DND-41 (cell line): ENCODE measurements at places on chromosomes 7 and 10.

- DNase-seq: no peak
Measured at GRCh38 chr7:155874010-155874409, 61.7 kb upstream of the SHH start.

GRCh38 chr10:100970914-100971811 is 1.9 kb downstream of the SEMA4G start:
- DNase-seq: peak; percentile 0

DNA sequence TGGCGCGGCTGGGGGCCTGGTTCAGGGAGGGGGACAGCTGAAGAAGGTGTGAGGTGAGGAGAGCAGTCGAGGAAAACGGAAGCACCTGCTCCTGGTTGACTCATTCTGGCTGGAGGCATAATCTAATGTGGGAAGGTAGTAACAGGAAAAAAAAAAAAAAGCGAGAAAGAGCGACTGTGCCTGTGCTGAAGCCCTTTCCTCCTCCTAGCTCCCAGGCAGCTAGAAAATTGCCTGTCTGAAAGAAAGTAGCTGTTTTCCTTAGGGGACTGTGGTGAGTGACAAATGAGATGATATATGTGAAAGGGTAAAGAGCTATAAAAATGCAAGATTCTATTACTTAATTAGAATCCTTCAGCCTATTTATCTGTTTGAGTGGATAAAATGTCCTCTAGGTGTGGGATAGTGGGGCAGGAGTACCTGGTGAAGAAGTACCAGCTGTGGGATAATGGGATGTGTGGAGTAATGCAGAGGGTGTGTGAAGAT is 4.9 kb upstream of the MEST start:
- DNase-seq: no peak

DNA sequence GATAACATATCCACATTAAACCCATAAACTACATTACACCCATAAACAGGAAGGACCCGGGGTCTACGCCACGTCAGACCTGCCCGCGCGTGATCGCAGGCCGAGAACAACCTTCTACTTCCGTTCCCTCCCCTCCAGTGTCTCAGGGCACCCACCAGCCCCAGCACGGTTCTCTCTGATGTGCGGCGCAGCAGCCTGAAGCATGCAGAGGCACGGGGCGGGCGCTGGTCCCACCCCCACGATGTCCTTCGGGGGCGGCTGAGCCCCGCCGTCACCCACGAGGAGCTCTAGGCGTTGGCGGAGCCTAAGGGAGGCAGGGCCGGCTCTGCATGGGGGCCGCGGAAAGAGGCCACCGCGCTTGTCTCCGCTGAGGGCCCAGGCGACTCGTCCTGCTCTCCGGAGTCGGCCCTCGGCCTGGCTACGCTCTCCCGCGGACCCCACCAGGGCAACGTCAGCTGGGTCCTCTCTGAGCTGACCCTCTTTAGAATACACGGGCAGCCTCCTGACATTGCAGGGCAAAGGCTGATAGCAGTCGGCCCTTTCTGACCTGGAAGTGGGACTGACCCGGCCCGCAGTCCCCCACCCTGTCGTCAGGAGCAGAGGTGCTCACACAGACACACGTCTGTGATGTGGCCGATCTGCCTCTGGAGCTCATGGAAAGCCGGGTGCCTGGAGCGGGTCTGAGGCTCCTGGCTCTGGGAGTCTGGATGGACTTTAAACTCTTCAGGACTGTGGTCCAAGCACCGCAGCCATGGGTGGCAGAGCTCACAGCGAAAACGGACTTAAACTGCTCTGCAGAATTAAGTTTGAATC is 65.6 kb upstream of the ADGRA1 start:
- DNase-seq: no peak

DNA sequence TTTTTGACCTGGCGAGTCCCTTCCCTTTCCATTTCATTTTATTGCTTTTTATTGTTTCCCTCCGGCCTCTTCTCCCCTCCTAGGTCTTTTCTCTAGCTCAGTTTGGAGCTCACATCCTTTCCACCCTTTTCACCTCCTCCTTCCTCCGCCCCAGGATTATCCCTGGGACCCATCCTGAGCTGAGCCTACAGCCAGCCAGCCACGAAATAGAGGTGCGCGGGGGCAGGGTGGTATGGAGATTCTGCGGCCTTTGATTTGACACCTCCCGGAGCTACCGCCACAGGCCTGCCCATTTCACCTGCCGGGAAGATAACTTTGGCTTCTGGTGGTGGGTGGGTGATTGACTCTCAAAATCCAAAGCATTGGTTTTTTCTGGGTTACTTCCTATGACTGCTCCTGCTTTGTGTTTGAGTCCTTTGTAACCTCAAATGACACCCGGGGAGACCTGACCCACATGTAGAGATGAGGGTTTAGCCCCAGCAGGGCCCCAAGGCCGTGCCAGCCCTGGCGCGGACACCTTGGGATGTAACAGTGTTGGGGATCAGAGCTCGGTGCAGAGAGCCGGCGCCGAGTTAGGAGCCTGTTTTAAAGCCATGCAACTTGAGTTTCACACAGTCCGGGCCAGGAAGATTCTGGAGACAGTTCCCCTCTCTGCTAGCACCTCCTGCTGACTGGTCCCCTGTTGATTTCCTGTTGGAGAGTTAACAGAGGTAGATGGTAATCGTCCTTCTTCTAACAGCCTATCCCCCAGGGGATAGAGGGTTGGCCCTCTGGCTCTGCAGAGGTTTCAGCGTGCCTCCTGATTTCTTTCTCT is 1.5 kb downstream of the DUSP5 start:
- no peak for DNase-seq
